ENCODE measurements at places on chromosomes 11 and 22.

GRCh38 chr11:63508745-63509144 lies 2.9 kb downstream of the LGALS12 start:
- DNase-seq: no peak

DNA sequence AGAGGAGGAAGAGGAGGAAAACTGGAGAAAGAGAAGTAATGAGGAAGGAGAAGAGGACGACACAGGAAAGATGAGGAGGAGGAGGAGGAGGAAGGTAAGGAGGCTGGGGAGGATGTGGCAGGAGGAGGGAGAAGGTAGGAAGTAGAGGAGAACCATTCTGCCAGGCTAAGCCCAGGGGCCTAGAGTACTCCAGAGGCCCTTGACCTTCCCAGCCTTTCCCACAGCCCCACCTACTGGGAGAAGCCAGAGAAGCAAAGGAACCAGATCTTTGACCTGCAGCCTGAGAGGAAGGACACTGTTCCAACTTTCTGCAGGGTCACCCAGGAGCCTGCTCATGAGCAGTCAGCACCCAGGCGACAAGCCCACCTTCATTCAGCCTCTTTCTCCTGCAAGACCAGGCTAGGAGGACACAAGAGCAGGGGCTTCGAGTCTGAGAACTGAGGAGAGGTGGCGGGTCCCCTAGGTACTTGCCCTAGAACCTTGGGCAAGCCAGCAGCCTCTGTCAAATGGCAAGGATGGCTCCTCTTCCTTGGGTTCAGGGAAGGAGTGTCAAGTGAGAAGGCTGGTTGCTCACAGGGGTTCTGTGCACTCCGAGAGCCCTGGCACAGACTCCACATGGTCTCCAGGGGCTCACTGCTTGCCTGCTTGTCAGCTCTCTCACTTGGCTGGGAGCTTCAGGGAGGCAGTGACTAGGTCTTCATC lies 27.9 kb upstream of the OAF start:
- peak; percentile 34 for DNase-seq

GRCh38 chr11:118652681-118653181 lies 26.7 kb downstream of the TREH start:
- no peak for DNase-seq

- no peak for DNase-seq
Measured at GRCh38 chr11:128940603-128941002, 2.1 kb downstream of the TP53AIP1 start.

DNA sequence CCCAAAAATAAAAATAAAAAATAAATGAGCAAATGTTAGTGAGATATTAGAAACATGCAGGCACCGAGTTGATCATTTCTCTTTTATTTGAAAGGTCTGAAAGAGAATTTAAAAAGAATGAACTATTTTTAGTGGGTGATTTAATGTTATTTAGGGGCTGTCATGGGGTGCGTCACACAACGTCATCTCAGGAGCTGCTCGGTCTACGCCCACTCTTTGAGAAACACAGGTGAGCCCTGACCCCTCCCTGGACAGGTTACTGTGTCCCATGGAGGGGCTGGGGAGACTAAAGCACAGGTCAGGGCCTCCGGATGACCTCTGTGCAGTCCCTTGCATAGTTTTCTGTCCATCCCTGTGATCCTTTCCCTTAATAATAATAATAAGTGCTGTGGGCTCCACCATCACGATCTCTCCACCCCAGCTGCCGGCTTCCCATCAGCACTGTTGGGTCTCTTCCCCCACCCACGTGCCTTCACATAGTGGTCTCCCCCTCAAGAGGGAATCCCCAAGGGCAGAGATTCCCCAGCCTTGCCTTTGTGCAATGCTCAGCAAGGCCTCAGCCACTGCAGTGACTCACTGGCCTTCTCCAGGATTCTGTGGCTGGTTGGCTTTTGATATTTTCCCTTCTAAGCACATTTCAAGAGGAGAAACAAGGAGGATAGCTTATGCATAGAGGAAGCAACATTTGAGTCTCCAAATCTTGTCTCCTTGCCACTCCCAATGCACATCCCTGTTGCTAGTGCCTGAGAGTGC lies 159.9 kb downstream of the TTC17 start:
- DNase-seq: no peak

DNA sequence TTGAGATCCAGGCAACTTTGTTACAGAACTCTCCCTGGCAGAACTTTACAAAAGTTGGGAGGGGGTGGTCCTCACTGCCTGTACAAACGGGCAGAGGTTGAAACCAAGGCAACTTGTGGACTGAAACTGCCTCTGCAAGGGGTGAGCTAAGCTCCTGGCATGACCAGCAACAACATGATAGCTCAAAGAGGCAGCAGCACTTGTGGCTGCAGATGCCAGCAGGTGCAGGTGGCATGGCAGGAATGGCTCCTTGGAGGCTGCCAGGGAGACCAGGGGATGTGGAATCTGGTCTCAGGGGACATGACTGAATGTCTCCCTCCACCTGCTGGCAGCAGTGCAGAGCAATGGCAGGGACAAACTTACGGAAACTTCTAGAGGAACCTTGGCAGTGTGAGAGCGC lies 38.8 kb upstream of the PHF21A start:
- no peak for DNase-seq

- DNase-seq: peak; percentile 58
Measured at GRCh38 chr11:1049431-1049891, 12.9 kb upstream of the MUC6 start.

DNA sequence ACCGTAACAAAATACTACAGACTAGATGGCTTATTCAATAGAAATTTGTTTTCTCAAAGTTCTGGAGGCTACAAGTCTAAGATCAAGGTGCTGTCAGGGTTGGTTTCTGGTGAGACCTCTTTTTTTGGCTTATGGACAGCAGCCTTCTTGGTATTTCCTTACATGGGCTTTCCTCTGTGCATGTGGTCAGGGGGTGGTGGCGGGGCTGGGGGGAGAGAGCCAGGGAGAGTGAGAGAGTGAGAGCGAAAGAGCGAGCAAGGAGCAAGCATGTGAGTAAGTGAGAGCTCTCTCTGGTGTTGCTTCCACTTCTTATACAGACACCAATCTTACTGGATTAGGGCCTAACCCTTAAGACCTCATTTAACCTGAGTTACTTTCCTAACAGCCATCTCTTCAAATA lies 181.5 kb downstream of the TMEM135 start:
- no peak for DNase-seq

DNA sequence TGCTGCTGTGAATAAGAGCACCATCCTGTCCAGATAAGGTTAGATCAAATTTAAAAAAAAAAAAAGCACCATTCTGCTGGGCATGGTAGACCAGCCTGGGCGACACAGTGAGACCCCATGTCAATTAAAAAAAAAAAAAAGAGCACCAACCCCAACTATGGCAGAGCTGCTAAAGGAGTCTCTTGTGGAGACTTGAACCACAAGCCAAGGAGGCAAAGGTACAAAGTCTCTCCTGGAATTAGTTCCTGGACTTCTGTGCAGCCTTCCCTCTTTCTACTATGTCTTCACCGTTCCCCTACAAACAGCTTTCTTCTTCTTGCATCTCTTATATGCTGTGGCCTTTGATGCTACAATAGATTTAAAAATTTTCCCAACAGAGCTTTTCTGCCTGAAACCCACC lies 1.3 kb downstream of the PIK3C2A start:
- no peak for DNase-seq

- no peak for DNase-seq
Measured at GRCh38 chr11:111302298-111302697, 4.0 kb downstream of the POU2AF3 start.

- no peak for DNase-seq
Measured at GRCh38 chr11:27380771-27381170, 17.8 kb upstream of the CCDC34 start.

DNA sequence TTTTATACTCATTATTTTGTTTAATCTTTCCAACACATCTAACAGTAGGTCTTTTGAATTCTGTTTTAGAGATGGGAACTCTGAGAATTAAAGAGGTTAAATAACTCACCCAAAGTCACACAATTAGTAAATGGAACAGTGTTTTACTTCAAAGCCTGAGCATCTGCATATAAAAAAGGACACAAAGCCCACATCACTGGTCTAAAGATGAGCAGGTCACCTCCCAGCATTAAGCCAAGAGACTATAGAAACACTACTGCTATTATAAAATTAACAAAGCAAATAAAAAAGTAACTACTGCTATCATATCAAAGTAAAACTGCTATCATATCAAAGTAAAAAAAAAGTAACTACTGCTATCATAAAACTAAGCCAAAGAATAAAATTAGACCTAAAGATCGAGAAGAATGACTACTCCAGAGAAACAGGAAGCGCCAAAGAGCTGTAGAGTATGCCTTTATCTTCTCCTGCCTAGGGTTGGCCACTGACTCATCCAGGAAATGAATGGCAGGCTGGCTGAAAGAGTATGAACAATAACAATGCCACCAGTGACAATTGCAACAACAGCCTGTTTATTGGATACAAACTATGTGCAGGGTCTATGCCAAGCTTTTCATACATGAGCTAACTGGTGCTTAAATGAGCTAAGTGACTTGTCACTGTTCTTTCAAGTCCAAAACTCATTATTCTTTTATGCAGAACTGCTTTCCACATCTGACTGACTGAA lies 1153.0 kb upstream of the TENM4 start:
- DNase-seq: no peak

- no peak for DNase-seq
Measured at GRCh38 chr11:32400196-32400595, 35.1 kb downstream of the WT1 start.

DNA sequence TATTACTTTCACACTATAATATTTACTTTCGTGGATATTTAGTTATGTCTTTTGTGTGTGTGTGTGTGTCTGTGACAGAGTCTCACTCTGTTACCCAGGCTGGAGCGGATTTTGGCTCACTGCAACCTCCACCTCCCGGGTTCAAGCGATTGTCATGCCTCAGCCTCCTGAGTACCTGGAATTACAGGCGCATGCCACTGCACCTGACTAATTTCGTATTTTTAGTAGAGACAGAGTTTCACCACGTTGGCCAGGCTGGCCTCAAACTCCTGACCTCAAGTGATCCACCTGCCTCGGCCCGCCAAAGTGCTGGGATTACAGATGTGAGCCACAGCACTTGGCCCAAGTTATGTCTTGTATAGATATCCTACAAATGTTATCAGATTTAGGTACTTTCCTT lies 9.9 kb downstream of the PISD start:
- DNase-seq: no peak

GRCh38 chr11:48025984-48026340 lies 45.6 kb downstream of the PTPRJ start:
- DNase-seq: peak; percentile 78

GRCh38 chr11:111086058-111086457 lies 159.5 kb upstream of the POU2AF2 start:
- DNase-seq: no peak

DNA sequence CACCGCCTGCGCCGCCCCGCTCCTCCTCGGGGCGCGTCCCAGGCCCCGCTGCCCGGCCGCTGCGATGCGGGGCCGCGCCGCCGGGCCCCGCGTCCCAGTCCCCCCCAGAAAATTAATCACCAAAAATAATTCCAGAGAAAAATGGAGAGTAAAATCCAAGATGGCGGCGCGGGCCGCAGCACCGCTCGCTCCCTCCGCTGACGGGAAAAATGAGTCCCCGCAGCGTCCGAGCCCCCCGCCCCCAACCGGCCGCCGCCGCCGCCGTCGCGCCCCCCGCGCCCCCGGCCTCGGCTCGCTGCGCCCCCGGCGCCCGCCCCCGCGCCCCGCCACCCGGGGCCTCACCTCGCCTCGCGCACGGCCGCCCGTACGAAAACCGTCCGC lies at the start of gene KMT5B:
Gene KMT5B (minus strand): TSS at position 162 of the 381 bp plus-strand sequence. CDS start 23,220 bp downstream, outside the sequence.
- no peak for DNase-seq

All from inflammatory macrophage (primary cell).